Aorta (tissue), 5 donors: ENCODE measurements at places on chromosomes 13 and 19. TPM values are rescaled to one million over a fixed set of nuclear protein-coding genes. Genes with fewer than 3 reads are reported as not detected.

GRCh38 chr13:30569901-30570576, 47.7 kb upstream of the USPL1 start:
- no peak for DNase-seq

DNA sequence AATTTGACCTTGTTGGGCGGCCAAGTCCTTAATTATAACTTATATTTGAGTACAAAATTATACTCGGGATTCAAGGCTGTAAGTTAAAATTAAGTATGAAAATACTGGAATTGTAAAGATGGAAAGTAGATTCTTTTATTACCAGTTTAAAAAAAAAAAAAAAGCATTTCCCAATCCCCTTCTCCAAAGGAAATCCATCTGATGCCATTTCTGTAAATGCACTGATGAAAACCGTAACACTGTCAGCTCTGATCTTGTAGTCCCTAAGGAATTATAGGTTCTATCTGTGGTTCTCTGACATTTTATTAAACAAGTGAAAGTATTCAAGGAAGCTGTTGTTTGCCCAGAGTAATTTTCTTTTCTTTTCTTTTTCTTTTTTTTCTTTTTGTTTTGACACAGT, 41.6 kb upstream of the HNRNPA1L2 start:
- no peak for DNase-seq

The IL12RB1 gene
- total RNA-seq: 1.7 TPM

The MCEMP1 gene
- total RNA-seq: 0.63 TPM
